Stimulated activated CD4-positive, alpha-beta T cell treated with anti-CD3 and anti-CD28 coated beads, Interleukin-12 subunit alpha, Interleukin-12 subunit beta, amount 100 ng/mL, for 48 hours (primary cell): ENCODE measurements at places on chromosomes 3 and 15.

DNA sequence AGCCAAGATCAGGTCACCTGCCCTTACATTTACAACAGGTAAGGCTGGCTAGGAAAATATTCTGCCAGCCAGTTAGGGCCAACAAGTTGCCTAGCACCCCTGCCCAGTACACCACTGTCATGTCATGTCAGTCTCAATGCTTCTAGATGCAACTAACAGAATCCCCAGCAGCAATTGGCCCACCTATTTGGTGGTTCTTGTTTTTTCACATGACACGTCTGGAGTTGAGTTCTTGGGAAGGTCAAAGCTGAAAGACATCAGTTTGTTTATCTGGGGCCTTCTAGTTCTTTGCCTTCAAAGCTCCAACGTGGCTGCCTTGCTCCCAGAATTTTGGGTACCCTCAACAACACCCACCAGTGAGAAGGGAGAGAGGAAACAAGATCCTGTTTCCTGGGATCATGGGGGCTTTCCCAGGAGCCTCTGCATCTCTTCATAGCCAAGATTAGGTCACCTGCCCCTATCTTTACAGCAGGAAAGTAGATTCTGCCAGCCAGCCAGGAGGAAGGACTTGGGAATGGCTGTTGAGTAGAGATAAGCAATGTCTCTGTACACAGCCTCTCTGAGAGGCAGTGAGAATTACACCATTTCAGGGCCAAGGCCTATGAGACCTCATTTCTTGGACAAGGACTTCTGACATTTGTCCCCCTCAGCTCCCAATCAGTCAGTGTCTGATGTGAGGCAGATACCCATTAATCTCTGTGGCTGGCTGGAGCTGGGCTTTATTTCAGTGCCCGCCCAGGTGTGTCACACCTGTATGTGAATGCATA, 8.6 kb downstream of the GPX1 start:
- DNase-seq, result no peak

DNA sequence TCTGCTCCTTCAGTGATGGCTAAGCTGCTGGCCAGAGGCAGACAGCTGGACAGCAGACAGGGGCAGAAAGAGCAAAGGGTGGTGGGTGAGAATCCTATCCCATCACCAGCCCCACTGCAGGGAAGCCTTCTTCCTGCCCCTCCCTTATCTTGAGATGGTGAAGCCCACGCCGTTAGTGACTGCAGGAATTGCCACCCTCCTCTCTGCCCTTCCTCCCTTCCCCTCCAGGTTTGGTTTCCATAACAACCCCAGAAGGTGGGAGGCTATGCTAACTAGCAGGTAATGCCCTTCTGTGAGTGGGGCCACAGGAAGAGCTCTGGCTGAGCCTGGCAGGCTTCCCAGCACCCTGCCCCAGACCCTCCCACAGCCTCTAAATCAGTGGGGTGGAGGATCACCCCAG, 32.8 kb downstream of the SCN5A start:
- DNase-seq, result no peak

- DNase-seq, result no peak
These were observed 27.5 kb downstream of the MELTF start for GRCh38 chr3:197001972-197002700.

DNA sequence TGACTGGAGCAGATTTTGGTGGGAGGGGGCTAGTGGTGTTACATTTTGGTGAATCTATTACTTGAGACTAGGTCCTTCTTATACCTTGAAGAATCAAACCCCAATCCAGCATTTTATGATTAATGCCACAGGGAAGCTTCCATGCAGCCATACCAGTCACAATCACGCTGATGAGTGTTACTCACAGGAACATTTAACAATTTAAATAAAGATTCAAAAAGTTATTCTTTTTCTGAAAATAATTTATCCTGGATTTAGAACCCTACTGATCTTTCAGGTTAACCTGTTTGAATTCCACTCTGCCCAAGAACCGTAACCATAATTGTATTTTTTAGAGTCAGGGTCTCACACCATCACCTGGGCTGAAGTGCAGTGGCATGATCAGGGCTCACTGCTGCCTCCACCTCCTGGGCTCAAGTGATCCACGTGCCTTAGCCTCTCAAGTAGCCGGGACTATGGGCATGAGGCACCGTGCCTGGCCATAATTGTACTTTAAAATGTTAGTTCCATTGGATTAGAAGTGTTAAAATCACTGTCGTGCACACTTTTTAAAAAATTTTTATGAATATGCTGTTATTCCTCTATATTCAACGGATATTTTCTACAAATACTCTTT, 929 bp upstream of the MTMR10 start:
- no peak for DNase-seq

DNA sequence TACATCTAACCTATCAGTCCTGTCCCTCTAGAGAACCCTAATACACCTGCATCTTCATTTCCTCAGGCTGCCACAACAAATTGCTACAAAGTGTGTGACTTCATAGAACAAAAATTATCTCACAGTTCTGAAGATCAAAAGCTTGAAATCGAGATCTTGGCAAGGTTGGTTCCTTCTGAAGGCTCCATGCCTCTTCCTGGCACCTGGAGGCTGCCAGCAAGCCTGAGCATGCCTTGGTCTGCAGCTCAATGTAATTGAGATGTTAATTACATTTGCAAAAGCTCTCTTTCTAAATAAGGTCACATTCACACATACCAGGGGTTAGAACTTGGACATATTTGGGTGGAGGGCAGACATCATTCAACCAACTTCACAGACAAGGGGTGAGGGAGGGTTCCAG, 86.4 kb upstream of the ABHD17C start:
- no peak for DNase-seq

DNA sequence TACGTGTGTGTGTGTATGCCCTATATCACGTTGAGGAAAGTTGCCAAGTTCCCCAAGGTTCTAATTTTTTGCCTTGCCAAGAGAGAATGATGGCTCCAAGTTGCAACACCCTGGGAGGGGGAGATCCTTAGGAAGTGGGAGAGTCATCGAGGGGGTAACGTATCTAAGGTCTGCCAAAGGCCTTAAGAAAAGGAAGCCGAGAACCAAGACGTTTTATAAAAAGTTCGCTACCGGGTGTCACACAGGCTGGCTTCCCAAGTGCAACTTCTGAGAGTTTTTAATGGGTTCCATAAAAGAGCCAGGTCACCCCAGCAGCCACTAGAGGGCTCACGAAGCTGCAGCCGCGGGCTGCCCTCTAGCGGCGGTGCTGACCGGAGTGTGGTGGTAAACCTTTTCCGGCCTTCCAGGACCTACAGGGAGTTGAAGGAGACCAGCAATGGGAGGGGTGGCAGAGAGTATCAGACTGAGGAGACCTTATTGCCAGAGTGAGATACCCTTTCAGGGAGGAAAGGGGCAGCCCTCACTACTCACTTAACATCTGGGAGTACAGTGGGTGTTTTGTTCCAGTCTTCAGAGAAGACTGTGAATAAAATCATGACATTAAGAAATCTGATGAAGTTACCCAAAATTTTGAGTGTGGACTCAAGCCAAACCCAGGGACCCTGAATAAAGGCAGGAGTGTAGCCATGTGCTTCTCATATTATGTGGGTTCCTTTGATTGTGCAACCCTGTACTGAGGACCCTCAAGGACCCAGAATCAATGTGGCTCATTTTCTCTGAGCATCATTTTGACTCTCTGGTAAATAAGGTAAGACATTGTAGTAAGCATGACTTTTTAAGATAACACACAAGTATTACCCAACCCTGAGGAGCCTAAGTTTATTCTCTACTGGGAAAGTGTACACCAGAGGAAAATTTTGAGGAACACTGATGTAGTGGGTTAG, 2.5 kb upstream of the RFX7 start:
- DNase-seq, result peak; percentile 83

DNA sequence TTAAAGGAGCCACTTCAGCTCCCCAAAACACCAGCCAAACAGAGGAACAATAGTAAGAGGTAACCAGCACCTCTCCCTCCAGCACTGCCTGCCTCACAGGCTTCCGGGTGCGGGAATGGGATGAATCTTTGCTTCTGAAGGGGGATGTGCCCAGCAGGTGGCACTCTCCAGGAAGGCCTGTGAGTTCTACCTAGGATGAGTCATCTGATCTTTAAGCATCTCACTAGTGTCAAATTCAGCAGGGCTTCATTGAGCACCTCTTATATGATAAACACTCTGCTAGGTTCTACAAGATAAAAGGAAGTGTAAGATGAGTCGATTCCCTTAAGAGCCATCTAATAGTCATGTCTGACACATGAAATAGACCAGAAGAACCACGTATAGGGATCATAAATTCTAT, 237.4 kb upstream of the UMPS start:
- no peak for DNase-seq

GRCh38 chr15:44591326-44591725, 54.4 kb downstream of the EIF3J start:
- DNase-seq, result no peak

DNA sequence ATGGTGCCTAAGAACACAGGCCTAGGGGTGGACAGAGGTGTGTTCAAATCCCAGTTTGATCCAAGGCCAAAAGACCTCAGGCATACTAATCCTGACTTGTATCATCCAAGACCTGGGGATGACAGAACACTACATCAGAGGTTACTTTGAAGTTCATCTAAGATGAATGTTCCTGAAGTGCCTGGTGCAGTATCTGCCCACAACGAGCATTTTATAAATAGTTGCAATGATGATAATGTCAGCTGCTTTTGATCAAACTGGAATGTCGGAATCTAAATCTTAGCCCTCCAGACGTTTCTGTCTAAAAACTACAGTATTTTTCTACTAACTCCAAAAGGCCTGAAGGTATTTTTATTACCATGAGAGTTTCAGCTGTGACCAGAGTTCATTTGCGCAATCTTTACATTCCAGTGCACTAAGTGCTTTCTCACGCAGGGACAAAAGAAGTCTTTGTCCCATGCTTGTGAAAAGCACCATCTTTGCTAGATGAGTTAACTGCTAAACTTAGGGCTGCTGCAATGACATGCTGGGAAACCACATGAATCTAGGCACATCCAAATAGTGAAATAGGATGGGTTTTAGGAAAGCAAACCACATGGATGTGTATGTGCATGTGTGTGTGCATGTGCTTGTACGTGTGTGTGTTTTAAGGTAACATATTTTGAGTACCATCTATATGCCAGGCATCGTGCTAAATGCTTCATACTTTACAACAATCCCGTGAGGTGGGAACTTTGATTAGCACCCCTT, 18.1 kb downstream of the ANXA2 start:
- DNase-seq, result no peak

- no peak for DNase-seq
These were observed 120.7 kb downstream of the CMSS1 start for GRCh38 chr3:99938270-99938911.

DNA sequence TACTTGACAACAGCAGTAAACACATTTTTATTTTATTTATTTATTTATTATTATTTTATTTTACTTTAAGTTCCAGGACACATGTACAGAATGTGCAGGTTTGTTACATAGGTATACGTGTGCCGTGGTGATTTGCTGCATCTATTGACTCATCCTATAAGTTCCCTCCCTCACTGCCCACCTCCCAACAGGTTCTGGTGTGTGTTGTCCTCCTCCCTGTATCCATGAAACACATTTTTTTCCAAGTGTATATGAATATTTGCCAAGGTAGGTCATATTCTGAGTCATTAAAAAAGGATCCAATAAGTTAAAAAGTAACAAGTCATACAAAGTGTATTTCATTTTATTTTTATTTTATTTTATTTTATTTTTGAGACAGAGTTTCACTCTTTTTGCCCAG, 567.3 kb upstream of the KCNMB2 start:
- DNase-seq, result no peak

DNA sequence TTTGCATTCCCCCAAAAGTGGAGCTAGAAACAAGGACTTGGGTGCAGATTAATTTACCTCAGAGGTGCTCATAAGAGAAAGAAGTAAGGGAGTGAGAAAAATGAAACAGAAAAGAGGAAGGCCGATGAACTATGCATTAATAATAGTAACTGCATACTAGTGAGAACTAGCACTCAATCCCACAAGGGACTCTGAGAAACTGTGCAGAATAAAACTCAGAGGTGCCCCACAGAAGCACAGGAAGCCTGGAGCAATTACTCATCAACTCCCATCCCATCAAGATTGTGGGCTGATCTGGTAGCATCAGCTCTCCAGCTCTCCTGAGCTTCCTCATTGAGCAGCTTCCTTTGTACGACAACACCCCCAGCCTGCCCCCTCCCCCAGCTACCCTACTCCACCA, 50.8 kb downstream of the CLDN18 start:
- no peak for DNase-seq

- DNase-seq, result no peak
These were observed 8.7 kb downstream of the FAH start for GRCh38 chr15:80161468-80162016.

DNA sequence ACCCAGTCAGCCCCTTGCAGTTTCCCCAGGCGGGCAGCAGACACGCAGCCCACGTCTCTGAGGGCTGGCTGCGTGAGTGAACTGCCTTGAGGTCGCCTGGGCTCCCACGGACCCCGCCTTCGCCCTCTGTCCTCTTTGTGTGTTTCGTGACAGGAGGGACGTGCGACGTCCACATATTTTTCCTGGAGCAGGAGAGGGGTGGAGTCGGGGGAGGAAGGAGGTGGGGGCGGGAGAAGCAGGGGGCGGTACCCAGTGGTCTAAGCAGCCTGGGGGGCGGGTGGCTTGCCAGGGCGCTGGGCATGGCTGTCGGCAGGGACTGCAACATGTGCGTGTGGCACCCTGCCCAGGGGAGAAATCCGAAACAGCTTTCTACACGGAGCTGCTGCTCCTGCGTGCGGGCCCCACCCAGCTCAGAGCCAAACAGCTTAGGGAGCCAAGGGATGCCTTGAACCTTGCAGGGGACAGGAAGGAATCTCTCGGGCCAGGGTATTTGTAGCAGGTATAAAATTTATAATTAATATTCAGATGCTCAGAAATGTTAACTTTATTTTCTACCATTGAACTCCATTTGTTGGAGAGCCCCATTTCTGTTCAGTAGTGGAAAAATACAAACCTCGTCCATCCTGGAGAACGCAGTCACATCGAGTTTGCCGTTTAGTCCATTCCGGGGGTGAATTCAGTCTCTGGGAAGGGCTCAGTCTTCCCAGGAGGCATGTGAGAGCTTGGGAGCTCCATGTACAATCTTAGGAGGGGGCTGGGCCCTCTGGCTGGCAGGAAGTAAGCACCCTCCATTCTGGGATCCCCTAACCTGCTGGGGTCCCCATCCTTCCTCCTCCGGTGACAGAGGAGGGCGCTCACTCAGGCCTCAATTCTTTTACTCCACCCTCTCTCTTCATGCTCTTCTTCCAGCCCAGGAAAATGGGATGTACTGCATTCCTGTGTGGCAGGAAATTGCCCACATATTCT, 79.1 kb upstream of the MEF2A start:
- no peak for DNase-seq

GRCh38 chr3:66407611-66408218, 93.1 kb downstream of the LRIG1 start:
- DNase-seq, result peak; percentile 67

DNA sequence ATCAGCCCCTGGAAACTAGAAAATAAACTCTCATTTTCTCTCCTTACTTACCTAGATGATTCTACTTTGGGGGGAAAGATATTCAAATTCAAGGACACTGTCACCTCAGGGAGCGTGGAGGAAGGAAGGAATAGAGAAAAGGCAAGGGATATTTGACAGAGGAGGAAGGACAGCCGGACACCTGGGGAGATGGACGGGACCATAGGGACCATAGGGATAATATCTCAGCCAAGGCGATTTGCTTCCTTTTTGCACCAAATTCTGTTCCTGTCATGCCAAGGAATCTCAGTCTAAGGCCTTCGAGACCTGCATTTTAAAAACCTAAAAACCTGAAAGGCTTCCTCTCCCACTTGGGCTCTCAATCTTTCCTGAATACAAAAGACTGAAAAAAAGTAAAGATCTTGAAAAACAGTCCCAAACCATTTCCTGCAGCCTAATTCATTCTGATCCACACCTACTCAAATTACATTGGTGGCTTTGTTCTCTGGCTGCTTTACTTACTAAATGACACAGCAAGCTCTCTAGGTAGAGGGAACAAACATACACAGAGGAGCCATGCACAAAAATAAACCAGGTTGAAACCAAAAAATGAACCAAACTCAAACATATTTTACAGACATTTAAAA, 73.9 kb upstream of the SLC24A5 start:
- no peak for DNase-seq
